ENCODE measurements at places on chromosomes 2 and 18.

DNA sequence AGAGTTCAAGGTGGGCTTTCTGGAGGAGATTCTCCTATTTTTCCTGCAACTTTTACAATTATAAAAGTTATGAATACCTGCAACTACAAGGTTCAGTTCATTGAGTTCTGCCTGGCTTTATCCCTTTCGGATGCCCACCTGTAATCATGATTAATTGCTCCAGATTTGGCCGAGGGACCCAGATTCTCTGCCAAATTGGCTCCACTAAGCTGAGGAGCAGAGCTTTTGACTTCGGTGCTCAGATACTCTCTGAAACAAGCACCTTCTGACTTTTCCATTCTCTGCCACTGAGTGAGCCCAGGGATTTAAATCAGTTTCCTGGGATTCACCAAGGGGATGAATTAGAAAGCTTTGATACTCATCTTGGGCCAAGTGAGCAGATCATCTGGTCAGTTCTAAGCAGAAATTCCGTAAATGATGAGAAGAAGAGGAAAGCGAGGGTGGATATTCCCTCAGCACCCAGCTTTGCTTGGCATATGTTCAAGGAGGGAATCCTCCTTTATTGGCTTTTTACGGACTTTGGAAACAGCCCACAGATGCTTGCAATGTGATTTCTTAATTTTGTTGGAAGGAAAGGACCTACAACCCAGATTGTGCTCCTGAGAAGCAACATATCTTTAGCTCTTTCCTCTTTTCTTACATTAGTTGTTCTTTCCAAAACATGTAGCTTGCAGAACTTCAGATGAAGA lies 179.2 kb downstream of the SETBP1 start:
- ATAC-seq, result no peak

DNA sequence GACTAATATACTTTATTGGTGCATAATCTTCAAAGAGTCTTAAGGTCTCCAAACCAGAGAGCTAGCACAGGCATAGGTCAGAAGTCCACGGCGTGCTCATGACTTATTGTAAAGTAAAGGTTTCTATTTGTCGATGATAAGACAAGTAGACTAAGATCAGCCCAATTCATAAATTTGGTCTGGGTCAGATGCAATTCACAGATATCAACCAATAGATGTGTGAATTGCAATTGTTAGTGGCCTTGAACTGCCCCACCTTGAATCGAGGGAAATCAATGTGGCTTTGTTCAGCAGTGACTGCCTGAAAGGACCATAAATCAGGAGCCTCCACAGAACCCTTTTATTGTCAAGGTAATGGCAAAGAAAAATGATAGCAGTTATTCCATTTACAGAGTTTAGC lies 39.1 kb upstream of the CPS1 start:
- ATAC-seq, result no peak

- ATAC-seq, result no peak
Measured at GRCh38 chr2:147628971-147629421, 215.8 kb upstream of the ACVR2A start.

- ATAC-seq, result no peak
Measured at GRCh38 chr18:68447286-68447685, 267.6 kb downstream of the TMX3 start.

- ATAC-seq, result no peak
Measured at GRCh38 chr2:231877533-231878456, 48.4 kb downstream of the NPPC start.
